Activated B cell treated with CpG ODN at 0.5 μM for 24 hours (primary cell): ENCODE measurements at places on chromosomes 16 and 17.

- DNase-seq: peak; percentile 100
Measured at GRCh38 chr16:29925781-29926710, at the start of gene KCTD13. Gene KCTD13 (minus strand): TSS chr16:29926226. CDS start chr16:29926033, 193 bp downstream.

DNA sequence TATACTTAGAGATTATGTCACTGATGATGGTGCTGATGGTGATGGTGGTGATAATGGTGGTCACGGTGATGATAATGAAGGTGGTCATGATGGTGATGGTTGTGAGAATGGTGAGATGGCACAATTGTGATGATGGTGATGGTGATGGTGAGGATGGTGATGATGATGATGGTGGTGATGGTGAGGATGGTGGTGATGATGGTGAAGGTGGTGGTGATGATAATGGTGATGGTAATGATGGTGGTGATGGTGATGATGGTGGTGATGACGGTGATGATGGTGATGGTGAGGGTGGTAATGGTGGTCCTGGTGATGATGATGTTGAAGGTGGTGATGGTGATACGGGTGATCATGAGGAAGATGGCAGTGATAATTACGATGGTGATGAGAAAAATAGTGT lies 5.5 kb upstream of the CDT1 start:
- no peak for DNase-seq

DNA sequence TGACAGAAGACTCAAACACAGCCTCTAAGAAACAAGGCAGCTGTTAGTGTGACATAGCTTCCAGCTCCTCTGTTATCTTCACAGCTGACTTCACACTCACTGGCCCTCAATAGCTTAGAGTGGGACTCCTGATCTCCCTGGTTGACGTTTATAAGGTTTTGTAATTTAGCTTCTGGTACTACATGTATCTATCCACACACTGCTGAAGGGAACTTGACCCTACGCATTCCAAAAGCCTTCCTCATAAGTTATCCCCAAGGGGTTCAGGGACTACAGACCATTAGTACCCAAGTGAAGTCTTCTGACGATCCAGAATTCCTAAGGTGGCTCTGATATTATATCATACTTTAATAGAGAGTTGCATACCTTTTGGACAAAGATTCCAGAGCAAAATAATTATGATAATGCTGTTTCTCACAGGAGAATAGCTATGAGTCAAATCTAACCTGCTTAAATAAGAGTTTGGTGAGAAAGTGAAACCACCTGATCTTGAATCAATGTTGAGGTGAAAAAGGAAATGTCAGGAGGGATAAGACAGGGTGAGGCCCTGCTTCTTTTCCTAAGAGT lies 14.5 kb downstream of the ACACA start:
- DNase-seq: no peak

DNA sequence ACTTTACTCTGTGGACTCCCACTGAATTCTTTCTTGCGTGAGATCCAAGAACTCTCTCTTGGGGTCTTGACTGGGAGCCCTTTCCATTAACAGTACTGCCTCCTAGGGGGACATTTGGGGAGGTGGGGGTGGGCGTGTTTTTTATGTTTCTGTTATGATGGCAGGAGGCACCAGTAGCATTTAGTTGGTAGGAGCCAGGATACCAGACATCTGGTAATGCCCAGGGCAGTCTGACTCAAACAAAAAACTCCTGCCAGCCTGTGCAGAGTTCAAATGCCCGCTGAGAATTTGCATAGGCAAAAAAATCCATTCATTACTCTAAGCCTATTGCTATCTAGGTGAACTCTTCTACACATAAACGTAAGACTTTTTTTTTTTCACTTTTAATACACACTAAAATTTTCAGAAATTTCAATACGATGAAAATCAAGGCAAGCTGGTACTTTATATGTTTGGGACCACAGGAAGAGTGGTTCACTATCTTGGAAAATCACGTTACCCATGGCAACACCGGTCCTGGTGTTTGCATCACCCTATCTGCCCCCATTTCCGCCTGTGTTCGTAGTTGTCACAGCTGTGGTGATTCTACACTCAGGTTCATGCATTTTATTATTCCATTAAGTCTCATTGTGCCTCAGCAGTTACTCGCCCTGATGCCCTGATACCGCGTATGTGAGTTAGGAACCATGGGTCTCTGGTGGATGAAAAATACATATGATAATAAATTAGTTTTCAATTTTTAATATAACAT lies 121.1 kb upstream of the XYLT1 start:
- DNase-seq: no peak

GRCh38 chr16:13307255-13307654 lies 405.9 kb downstream of the SHISA9 start:
- DNase-seq: no peak

DNA sequence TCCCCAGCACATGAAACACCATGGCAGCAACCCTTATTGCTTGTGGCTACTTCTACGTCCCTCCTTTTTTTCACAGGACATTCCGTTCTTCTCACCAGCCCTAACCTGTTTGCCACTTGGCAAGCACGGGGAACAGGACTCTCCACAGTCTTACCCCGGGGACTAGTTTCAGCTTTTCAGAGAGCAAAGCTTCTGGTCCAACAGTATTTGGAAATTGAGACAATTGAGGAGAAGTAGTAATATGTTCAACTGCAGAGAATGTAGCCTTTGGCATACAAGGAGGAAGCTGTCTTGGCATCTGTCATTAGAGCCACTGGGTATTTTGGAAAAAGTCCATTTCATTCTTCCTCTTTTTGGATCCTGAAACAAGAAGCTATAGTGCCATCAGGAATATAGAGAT lies 65.7 kb downstream of the MAP2K6 start:
- DNase-seq: no peak

DNA sequence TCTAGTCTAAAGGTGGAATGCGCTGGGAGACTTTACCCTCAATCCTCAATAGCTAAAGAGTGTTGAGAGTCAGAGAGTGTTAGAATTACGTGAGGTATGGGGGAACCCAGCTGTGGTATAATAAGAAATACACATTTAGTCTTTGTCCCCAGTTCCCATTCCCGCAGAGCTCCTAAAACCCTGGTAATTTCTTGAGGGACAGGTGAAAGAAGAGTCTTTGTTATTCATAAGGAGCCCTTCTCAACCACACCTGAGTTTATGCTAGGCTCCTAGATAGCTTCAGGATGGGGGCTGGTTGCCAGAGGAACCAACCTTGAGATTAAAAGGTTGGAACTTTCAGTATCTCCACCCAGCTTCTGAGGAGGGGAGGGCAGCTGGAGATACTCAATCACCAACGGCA lies 5.8 kb downstream of the ZNF18 start:
- DNase-seq: no peak

- DNase-seq: no peak
Measured at GRCh38 chr17:64941761-64942160, 22.5 kb upstream of the LRRC37A3 start.

GRCh38 chr16:52544703-52545102 lies 2.2 kb downstream of the TOX3 start:
- no peak for DNase-seq

DNA sequence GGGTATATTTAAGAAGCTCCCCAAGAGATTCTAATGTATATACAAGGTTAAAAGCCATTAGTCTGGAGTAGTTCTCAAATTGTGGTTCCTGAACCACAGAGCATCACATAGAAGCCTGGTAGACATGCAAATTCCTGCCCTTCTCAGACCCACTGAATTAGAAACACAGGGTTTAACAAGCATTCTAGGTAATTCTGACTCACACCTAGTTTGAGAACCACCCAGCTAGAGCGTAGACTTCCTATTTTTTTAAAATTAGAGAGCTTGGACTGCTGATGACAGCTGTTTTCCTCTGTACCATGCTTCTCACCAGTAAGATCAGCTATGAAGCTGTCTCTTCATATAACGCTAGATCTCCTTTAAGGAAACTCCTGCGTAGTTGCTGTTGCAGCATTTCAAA lies 50.6 kb downstream of the HS3ST3B1 start:
- no peak for DNase-seq

DNA sequence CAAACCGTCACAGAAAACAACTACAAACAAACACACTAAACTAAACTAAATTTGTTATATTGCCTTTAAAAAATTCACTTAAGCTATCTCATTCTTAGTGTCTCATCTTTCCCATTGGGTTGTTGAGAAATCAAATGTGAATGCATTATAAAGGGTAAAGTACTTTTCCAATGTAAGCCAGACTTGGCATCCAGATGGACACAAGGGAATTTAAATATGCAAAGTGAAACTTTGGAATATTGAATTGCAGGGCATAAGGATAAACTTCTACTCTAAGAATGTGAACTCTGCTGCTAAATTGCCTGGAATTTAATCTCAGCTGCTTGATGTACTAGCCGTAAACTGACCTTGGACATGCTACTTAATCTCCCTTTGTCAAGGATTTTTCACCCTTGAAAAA lies 1554.6 kb downstream of the CDH8 start:
- DNase-seq: no peak

- DNase-seq: no peak
Measured at GRCh38 chr16:76931186-76931585, 259.8 kb upstream of the MON1B start.

- no peak for DNase-seq
Measured at GRCh38 chr17:64401941-64402340, 11.3 kb upstream of the PECAM1 start.

DNA sequence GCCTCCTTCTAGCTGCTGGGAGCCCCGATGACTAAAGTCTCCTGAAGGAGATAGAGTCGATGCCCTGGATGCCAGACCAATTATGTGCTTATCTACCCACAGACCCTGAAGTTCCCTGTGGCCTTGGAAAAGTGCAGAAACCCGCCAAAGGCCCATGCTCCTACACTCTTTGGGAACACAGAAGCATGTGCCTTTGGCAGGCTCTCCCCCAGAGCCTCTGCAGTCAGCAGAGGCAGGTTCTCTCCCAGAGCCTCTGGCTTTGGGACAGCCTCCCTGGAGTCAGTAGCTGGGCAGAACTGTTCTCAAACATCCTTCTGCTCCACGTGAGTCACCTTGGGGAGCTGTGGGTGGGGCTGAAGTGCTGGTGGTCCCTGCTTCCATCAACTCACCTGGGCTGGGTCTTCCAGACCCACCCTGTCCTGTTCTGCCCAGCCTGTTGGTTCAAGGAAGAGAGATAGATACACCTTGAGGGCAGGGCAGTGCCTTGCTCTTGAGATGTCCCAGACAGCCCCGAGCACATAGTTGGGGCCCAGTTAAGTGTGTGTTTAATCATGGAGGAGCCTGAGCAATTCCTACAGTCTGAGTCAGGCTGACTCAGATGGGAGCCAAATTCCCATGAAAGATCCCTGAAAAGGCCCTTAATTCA lies 3.2 kb upstream of the CDK5RAP3 start:
- no peak for DNase-seq

- DNase-seq: no peak
Measured at GRCh38 chr17:524406-524950, 171.9 kb upstream of the RPH3AL start.

- no peak for DNase-seq
Measured at GRCh38 chr17:44914698-44915271, 515 bp downstream of the GFAP start.

DNA sequence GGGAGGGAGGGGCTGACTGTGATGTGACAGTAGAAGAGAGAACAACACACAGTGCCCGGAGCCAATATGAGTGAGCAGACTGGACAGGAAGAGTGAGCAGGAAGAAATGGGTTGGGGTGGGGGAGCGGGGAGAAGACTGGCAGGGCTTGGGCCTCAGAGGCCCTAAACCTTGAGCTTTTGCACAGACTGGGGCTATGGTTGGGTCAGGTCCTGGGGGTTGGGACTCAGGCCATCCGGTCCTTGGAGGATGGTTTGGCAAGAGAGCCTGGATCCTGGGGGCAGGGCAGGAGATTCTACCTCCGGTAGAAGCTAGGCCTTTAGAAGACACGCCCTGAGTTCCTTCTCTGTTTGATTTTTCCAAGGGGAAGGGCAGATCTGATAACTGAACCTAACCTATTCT lies 1.1 kb downstream of the CAMTA2 start:
- no peak for DNase-seq

DNA sequence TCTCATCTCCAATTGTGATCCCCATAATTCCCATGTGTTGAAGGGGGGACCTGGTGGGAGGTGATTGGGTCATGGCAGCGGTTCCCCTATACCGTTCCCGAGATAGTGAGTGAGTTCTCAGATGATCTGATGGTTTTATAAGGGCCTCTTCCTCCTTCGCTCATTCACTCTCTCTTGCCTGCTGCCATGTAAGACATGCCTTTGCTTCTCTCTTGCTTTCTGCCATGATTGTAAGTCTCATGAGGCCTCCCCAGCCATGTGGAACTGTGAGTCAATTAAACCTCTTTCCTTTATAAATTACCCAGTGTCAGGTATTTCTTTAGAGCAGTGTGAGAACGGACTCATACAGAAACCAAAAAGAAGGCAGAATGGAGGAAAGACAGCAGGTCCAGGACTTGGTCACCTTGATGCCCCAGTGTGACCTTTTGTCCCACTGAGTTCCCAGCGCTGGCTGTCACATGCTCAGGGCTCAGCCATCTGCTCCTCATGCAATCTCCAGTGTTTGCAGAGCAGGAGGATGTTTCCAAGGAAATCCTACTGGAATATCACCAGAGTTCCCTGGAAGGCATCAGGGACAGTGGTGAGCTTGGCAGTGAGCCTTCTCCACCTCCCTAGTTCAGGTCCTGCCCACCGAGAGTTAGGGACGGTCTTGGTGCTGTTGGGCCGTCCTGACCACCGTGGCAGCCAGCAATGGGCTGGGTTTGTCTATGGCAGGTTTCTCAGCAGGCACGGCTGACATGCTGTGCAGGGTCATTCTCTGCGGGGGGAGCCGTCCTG lies 96.7 kb downstream of the SEC14L1 start:
- no peak for DNase-seq

DNA sequence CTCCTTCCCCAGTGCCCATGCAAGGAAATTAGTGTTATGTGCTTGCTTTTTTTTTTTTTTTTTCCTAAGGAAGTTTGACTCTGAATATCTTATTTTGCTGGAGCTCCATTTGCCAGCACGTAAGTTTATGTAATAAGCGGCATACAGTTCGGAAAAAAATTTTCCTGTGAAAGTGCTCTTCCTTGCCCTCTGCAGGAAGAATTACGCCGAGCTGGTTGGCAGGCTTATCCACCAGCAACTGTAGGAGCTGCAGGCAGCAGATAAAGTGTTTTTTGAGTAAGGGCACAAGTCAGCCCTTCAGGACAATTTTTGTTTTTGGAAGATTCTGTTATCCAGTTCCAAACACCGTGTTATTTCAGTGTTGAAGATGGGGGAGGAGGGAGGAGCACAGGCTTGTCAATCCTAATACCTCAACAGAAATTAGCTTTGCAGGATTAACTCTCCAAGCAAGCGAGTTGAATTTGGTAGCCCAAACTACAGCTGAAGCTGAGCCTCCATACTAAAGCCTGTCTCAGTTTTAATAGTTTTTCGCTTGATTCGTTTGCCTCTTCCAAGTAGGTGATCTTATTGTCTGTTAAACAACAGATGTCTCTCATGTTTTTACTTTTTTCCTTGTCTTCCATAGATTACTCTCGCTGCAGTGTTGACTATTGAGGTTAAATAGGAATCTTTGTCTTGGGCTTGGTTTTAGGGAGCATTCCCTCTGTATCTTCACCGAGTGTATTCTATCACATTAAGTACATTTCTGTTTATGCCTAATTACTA lies 1.1 kb downstream of the SPECC1 start:
- no peak for DNase-seq
